C1 segment of cervical spinal cord (tissue), 14 donors: ENCODE measurements at places on chromosomes 3 and 15.

DNA sequence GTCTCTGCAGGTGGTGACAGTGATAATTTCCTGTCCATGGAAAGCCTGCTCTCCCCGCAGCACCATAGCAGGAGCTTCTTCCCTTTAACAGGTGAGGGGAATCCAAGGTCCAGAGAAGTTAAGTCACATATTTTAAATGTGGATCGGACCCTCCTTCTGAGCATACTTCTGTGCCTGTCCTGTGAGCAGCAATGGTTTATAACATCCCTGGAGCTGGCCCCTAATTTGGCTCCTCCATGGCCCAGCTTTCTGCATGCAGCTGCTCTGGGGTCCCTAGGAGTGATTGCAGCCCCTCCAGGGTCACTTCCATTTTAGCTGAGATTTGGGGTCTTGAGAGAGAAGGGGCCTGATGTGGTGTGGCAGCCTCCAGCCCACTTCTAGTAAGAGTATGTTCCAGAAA is 127.8 kb downstream of the EEFSEC start:
- DNase-seq = no peak

DNA sequence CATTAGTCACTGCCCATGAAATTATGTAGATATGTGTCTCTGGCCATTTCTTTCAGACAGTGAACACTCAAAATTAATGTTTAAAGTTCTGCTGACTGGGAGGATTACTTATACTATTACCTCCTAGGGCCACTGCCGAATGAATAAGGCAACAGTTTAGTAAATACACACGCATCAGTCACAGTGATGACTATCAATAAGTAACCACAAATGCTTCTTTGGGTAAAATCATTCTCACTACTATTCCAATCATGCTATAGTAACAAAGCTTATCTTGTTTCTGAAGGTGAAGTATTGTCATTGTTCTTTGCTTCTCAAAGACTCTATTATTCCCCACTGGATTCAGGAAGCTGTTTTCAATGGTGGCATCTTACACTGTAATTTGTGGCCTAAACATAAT is 478.8 kb downstream of the EPHA3 start:
- no peak for DNase-seq

GRCh38 chr15:76368122-76368621 is 31.6 kb downstream of the ISL2 start:
- no peak for DNase-seq

GRCh38 chr15:27133249-27133648 is 162.3 kb downstream of the GABRG3 start:
- DNase-seq = no peak

- no peak for DNase-seq
Observed at GRCh38 chr3:138935863-138936740, 10.8 kb downstream of the FOXL2 start.

DNA sequence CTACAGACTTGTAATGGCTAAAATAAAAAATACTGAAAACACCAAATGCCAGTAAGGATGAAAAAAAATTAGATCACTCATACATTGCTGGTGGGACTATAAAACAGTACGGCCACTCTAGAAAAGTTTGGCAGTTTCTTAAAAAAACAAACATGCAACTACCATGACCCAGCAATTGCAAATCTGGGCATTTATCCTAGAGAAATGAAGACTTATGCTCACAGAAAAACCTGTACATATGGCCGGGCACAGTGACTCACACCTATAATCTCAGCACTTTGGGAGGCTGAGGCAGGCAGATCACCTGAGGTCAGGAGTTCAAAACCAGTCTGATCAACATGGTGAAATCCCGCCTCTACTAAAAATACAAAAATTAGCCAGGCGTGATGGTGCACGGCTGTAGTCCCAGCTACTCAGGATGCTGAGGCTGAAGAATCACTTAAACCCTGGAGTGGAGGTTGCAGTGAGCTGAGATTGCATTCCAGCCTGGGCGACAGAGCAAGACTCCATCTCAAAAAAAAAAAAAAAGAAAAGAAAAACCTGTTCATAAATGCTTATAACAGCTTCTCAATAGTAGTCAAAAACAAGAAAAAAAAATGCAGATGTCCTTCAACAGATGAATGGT is 5.6 kb downstream of the TP53BP1 start:
- no peak for DNase-seq

DNA sequence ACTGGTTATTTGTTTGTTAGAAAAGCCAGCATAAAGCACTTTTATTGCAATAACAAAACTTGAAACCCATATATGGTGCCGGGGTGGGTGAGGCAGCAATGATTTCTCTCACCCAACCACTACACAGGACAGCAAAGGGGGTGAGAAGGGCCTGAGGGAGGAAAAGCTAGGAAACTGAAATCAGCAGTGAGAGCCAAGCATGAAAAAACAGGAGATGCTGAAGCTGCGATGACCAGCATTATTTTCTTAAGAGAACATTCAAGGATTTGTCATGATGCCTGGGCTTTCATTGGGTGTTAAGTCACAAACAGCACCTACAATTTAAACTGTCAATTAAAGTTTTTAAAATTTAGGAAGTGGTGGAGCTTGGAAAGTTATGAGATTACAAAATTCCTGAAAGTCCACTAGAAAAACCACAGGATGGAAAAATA is 11.9 kb upstream of the TM4SF4 start:
- no peak for DNase-seq

DNA sequence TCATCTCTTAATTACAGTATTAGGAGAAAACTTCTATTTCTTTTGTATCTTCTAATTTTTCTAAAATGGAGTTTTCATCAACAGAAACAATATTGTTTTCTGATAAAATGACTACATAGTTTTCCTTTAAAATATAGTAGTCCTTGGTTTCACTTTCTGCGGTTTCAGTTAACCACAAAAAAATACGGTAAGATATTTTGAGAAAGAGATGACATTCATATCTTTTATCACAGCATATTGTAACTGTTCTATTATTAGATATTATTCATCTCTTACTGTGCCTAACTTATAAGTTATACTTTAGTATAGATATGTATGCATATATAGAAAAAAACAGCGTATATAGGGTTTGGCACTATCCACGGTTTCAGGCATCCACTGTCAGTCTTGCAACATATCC is 2.3 kb downstream of the B4GALT4 start:
- no peak for DNase-seq

- DNase-seq = no peak
Observed at GRCh38 chr15:70323111-70323851, 225.6 kb upstream of the TLE3 start.
